Epithelial cell of prostate (primary cell): ENCODE measurements at places on chromosomes 1 and 21.

GRCh38 chr1:39954324-39954869 lies 548 bp upstream of the MFSD2A start:
- no peak for DNase-seq

DNA sequence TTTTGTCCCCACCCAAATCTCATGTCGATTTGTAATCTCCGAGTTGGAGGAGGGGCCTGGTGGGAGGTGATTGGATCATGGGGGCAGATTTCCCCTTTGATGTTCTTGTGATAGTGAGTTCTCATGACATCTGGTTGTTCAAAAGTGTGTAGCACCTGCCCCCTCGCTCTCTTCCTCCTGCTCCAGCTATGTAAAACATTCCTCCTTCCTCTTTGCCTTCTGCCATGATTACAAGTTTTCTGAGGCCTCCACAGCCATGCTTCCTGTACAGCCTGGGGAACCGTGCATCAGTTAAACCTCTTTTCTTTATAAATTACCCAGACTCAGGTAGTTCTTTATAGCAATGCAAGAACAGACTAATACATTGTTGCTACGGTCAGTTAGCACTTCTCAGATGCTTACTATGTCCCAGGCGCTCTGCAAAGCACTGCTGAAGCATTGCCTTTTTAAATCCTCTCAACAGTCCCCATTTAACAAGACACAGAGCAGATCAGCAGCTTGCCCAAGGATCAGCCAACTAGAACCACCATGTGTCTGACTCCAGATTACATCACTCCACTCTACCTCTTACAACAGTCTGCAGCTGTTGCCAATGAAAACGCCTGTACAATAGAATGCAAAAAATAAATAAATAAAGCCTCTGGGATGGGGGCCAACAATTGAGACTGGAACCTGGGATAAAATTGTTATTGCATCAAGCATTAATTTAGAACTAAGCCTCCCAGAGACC lies 52.4 kb upstream of the USP1 start:
- DNase-seq, result peak; percentile 52

GRCh38 chr1:221093903-221094791 lies 214.9 kb downstream of the HLX start:
- no peak for DNase-seq

DNA sequence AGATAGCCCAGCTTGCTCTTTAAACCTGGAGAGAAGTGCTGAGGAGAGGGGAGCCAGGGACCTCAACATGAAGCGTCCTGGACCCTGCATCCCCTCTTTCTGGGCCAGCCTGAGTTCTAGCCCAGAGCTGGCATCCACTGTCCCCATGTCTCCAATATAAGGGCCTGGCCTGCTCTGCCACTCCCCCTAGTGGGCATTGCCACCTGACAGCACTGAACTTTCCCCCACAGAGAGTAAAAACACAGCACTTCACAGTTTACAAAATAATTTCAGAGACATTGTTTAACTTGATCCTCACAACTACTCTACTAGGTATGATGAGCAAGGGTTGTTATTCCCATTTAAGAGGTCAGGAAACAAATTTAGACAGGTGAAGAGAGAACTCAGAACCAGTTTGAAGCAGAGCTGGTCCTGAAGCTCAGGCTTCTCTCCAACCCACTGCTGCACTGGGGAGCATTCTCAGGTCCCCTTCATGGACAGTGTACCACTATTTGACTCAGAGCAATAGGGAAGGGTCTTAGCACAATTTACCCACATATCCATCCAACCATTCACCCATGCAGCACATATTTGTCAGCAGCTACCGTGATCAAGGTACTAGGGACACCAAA lies 151.2 kb downstream of the DMRTA2 start:
- no peak for DNase-seq

DNA sequence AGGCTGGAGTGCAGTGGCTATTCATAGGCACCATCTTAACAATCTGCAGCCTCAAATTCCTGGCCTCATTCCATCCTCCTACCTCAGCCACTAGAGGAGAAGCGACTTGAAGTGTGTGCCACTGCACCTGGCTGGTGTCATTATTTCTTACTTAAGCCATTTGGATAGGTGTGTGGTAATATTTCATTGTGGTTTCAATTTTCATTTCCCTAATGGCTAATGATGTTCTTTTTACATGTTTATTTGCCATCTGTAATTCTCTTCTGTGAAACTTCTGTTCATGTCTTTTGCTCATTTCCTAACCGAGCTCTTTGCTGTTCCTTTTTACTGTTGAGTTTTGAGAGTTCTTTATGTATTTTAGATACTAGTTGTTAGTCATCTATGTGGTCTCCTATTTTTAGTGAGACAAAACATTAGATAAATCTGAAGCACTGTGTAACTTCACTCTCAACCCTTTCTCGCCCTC lies 66.8 kb downstream of the SLC27A3 start:
- DNase-seq, result no peak

DNA sequence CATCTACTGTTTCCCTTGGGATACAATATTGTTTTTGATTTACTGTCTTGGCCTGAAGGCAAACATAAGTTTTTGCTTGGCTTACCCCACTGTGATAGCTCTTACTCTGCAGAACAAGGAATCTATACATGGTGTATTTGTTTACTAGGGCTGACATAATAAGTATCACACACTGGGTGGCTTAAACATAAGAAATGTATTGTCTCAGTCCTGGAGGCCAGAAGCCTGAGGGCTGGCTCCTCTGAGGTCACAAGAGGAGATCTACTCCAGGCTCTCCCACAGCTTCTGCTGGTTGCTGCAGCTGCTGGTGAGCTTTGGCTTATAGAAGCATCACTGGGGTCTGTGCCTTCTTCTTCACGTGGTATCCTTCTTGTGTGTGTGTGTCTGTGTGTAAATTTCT lies 30.7 kb upstream of the IGSF5 start:
- DNase-seq, result no peak

DNA sequence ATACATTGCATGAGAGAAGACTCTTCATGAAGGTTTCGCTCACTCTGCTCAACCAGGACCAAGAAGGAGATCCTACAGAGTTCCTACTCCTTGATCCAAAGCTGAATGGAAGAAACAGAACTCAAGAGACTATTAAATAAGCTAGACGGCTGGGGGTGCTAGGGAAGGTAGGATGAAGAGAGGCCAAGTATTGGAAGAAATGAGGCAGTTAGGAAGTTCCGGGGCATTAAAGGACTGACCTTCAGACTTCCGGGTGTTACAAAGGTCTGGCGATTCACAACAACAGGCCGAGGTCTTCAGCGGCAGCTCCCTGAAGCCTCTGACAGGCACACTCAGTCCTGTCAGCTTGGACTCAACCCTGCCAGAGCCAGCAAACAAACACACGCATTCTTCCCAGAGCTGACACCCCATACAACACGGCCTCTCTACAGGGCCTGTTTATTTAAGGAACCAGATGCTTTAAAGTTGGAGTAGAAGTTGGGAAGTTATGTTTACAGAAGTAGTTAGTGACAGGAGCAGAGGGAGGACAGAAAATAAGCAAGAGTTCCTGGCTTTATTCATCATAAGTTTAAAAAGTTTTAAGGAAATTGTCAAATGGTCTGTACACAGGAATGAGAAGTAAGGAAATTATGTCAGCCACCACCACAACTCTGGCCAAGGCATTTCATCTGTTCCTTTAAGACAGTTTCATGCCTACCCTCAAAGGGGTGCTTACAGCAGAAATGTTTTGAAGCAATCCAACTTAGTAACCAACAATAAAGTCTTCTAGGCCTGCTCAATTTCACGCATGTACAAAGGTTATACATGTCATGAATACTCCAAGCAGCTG lies 4.7 kb downstream of the SORT1 start:
- DNase-seq, result no peak

DNA sequence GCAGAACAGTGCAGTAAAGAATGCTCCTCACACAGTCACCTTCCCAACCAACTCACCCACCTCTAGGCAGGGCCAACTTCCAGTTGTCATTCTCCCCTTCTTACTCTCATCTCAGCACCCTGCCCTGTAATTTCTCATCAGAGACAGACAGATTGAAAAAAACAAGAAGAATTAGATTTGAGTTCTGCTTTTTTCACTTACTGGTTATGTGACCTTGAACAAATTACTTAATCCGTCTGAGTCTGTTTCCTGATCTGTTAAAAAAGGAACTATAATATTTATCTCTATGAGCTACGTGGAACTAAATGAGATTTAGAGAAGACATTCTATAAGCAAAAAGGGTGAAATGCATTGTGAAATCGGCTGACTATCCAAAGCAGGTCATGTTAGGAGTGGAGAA lies 330.3 kb downstream of the ZNF326 start:
- DNase-seq, result no peak

DNA sequence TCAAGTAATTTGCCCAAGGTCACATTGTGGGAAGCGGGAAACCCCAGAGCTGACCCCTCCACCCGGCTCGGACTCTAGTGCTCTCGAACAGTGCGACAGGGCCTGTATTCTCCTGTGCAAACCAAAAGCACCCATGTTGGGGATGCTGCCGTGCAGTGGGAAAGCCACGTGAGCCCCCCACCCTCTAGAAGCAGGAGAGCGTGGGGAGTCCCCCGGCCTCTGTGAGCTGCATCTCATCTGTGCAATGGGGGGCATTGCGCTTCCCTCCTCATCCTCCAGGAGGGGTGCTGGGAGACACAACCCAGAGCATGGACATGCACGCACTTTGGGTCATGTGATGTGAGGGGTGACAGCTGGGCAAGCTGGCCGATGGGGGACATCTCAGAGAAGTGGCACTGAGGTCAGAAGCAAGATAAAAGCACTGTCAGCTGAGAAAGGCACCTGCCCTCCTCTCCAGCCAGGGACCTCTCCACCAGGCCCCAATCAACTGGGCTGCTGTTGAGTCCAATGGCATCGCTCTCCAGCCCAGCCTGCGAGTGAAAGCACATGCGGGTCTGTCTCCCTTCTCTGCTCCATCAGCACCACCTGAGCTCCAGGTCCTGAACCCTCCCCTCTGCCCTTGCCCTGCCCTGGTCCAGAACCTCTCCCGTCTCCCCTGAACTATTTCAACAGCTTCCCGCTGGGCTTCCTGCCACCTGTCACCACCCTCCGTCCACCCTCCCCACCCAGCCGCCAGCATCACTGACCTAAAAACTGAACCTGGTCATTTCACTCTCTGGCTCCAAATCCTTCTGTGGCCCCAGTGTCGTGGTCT lies 76.4 kb upstream of the IFFO2 start:
- no peak for DNase-seq

DNA sequence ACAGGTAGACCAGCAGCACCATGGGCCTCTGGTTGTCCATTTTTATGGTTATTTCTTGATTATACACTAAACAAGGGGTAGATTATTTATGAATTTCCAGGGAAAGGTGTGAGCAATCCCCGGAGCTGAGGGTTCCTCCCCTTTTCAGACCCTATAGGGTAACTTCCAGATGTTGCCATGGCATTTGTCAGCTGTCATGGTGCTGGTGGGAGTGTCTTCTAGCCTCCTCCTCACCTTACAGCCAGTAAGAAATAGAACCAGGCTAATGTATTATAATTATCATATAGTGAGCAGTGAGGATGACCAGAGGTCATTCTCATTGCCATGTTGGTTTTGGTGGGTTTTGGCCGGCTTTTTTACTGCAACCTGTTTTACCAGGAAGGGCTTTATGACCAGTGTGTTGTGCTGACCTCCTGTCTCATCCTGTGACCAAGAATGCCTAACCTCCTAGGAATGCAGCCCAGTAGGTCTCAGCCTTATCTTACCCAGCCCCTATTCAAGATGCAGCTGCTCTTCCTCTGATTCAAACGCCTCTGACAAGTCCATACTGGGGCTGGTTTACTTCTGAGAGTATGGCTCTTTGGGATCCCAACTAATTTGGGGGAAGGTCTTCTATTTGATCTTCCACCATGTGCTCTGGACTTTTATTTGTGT lies 13.5 kb upstream of the TINAGL1 start:
- DNase-seq, result peak; percentile 76

DNA sequence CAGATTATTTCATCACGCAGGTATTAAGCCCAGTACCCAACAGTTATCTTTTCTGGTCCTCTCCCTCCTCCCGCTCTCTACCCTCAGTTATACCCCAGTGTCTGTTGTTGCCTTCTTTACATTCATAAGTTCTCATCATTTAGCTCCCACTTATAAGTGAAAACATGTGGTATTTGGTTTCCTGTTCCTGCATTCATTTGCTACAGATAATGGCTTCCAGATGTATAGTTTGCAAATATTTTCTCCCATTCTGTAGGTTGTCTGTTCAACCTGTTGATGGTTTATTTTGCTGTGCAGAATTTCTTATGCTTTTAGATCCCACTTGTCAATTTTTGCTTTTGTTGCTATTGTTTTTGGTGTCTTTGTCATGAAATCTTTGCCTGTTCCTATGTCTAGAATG lies 21.1 kb upstream of the KCNH1 start:
- no peak for DNase-seq

DNA sequence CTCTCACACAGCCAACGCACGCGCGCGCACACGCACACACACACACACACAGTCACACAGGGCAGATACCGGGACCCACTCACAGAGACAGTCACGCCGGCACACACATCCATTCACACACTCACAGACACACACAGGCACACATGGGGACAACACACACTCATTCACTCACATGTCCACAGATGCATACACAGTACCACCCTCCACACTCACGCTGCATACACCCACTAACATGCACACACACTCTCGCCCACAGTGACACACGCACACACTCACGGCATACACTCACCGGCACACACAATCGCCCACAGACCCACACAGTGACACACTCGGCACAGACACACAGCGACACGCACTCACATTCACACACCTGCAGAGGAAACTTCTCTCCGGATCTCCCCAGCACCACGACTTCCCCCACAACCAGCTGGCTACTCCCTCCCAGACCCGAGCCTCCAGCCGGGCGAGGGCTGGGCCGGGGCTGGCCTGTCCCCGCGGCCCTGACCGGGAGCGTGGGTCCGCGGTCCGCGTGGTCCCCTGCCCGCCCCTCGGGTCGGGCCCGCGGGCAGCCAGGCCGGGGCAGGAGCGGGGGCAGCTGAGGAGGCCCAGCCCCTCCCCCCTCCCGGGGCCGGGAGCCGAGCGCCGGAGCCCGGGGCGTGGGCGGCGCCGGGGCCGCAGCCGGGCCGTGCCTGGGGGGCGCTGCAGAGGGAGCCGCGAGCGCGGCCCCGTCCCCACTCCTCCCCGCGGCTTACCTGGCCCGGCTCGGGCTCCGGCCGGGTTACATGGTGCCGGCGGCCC lies 552 bp downstream of the DLGAP3 start:
- DNase-seq, result no peak

DNA sequence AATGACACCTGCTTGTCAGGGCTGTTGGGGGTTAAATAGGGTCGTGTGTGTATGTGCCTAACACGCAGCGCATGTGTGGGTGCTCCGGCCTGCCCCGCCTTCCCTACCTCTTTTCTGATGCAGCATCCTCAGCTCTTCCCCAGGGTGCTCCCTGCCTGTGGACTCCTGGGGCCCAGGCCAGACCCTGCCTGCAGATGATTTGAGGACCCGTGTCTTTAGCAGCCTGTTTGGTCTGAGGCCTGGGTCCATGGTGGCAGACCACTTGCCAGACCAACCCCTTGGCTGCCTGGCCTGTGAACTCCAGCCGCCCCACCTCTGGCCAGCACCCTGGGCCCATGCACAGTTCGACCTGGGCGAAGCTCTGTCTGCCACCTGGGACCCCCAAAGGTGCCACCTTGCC lies 57.0 kb upstream of the SIM2 start:
- DNase-seq, result no peak
